ENCODE measurements at places on chromosomes 11 and 22. TPM values are rescaled to one million over a fixed set of nuclear protein-coding genes. Genes with fewer than 3 reads are reported as not detected.

Gene TRPM5
- not detected for total RNA-seq

Gene NFAM1
- 0.05 TPM for total RNA-seq

Gene CASP5
- total RNA-seq = not detected

Gene B4GAT1
- 7.6 TPM for total RNA-seq

Gene SYT9
- total RNA-seq = not detected

Gene RAB3IL1
- not detected for total RNA-seq

Gene TMEM132A
- 0.47 TPM for total RNA-seq

Gene LINC01488
- not detected for total RNA-seq

Data from activated CD8-positive, alpha-beta T cell treated with anti-CD3 and anti-CD28 coated beads, Interleukin-2, amount 10 ng/mL, durations not matched to agents 7 days and 5 days (primary cell).